ENCODE measurements at places on chromosomes 5 and 9. TPM values are rescaled to one million over a fixed set of nuclear protein-coding genes. Genes with fewer than 3 reads are reported as not detected.
A peak's percentile ranks its signal among the peaks of the same experiment; 100 is the strongest.

ABHD17B gene
- 13.6 TPM for total RNA-seq

SPATA31E1 gene
- not detected for total RNA-seq

RNF208 gene
- 7.5 TPM for total RNA-seq

FAM78A gene
- 7.8 TPM for total RNA-seq

ANKDD1B gene
- total RNA-seq = 3.3 TPM

GRCh38 chr5:178230879-178231538 lies 1.6 kb downstream of the PHYKPL start:
- DNase-seq = peak; percentile 38

DNA sequence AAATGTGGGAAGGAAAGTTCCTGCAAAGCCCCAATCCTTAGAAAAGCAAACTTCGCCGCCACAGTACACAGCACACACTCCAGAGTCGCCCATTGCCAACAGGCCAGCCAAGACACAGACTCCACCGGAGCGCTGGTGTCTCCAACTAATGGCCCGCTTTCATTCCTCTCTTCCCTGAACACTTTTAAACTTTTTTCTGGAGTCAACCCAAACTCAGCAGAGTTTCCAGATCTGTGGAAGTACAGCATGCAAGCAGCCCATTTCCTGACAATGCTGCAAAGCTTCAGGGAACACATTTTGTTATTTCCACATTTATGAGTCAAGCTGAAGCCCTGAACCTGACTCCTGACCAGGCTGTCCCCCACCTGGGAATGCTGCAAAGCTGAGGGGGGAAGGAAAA lies 351.9 kb downstream of the NFIB start:
- no peak for DNase-seq

DNA sequence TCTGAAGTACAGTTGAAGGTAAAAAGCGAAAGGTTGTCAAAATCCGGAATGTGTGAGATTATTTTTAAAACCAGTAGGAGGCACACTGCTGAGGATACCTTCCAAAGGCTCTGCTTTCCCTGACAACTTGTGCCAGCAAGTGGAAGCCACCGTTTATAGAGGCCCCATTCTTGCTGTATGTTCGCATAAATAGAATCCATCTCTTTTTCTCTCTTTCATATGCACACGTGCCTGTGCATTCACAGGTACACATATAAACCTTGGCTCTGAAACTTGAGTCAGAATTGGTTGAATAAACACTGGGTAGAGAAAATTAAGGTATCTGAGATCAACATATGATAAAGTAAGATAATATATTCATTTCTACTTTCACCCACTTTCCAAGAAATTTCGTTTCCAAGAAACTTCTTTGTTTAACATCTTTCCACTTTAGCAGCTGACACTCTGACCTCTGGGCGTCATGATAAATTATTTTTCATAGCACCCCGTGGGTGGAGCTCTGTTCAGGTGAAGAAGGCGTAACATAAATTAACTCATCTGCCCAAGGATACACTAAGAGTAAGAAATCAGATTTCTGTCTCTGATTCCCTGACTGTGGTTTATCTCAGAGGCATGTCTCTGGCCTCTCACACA lies 63.7 kb upstream of the RICTOR start:
- no peak for DNase-seq

GRCh38 chr5:143002459-143003327 lies 232.5 kb downstream of the ARHGAP26 start:
- DNase-seq = peak; percentile 60

DNA sequence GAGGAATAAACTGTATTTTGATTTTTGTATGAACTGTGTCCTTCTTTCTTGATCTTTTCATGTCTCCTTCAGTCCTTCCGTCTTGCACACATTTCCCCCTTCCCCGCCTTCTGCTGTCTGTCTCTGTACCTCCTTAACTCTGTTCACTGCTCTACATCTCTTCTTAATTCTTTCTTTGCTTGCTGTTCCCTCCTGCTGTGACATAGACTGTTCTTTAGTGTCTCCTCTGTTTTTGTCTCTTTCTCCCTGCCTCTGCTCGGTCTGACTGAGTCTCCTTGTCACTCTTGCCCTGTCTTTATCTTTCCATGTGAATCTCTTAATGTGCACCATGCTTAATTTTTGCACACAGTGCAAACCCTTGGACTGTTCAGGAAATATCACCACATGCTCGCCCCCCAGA lies 113.0 kb downstream of the TRIM32 start:
- DNase-seq = no peak

DNA sequence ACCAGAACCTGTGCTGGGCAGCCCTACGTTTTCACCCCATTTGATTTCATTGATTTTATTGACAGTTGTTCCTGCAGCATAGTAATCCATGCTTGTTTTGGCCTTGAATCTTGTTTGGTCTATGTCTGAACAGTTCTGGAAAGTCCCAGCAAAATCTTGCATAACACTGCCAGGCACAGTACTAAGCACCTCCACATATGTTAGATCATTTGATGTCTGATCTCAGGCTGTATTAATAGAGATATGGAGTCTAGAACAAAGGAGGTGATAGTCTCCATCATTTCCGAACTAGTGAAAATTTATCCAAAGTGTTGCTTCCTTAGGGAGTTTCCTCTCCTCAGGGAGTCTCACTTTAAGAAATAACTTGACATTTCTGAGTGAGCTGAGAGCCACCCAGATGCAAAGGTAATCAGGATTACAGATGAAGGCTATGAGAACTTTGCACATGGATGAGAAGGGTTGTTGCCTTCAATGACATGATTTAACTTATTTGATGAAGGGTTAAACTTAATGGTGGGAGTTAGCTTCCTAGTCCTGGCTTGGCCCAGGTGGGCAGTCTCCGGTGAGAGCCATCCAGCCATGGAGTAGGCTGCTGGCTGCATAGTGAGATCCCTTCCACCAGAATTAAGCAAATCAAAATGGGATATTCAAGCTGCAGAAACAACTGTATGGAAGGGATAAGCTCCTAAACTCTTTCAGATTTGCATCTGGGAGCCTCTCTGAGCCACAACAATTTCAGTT lies 173.8 kb upstream of the MVB12B start:
- DNase-seq = no peak

GRCh38 chr5:106028314-106028713 lies 1642.4 kb downstream of the EFNA5 start:
- no peak for DNase-seq

DNA sequence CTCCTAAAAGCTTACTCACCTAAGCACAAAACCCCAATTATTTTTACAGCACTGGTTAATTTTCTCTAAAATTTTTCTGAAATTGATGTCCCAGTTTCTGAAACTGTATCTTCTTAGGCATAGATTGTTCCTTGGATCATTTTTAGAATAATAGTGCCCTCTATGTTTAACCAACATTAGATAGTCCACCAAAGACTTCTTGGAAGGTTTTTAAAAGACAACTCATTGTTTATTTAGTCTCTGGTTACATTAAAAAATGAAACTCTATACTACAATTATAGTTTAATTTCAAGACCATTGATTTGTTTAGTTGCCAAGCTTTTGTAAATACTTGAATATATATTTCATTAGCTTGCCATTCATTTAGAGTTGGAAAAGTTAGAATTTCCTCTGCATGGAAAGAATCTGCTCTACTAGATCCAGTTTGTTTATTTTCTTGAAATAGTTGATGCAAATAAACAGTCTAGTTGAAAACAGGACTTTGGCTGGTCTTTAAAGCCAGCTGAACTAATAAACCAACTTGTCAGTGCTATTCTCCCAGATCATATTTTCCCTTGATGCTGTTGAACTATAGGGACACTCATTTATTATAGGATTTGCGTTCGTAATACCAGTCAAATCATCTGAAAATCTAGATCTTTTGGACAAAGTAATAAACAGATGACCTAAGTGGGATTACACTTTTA lies 990.5 kb downstream of the TLE1 start:
- no peak for DNase-seq

DNA sequence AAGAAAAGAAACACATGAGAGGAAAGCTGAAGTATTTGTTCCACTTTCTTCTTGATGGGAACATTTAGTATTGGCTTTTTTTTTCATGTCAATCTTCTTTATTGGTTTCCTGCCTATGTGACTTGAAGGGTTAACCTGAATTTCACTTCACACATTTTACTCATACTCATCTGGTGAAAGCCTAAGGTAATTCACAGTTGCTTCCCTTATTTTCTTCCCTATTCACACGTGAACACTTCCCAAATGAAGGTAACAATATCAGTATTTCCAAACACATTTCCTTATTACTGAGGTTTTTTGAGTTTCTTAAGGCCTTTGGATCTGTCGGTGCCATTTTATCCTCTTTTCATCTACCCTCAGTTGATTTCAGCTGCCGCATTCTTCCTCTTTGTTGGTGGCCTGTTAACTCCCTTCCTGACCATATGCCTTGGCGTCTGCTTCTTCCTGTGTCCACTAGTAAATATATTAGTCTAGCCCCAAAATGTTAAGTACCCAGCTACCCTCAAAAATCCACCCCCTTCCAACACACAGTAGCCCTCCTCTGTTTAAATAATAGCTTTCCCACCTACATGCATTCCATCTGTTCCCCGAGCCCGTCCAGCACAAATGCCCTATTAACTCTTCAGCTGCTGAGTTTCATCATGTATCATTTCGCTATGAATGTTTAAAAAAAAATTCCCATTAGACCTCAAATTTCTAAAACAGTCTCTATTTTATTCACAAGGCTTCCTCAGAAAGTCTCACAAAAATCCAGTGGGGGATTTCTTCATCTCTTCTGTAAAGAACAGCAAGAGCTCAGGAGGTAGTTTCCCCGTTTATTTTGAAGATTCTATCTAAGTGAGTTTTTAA lies 97.3 kb downstream of the USP20 start:
- no peak for DNase-seq

GRCh38 chr5:104569621-104570020 lies 1007.0 kb upstream of the NUDT12 start:
- no peak for DNase-seq
